GM23338 (cell line): ENCODE measurements at places on chromosomes 3 and 15. TPM values are rescaled to one million over a fixed set of nuclear protein-coding genes. Genes with fewer than 3 reads are reported as not detected.

Gene DPPA2
- 18.9 and 21.5 TPM in 2 replicates for polyA plus RNA-seq

Gene PP2D1
- 0.40 and 0.42 TPM in 2 replicates for polyA plus RNA-seq

Gene HRH1
- not detected in 2 replicates for polyA plus RNA-seq

Gene GOLGA6B
- 0.65 TPM in 1 of 2 replicates, not detected in the other for polyA plus RNA-seq

Gene ATXN7
- 3.2 and 4.0 TPM in 2 replicates for polyA plus RNA-seq
